ENCODE measurements at places on chromosomes 3 and 15.

DNA sequence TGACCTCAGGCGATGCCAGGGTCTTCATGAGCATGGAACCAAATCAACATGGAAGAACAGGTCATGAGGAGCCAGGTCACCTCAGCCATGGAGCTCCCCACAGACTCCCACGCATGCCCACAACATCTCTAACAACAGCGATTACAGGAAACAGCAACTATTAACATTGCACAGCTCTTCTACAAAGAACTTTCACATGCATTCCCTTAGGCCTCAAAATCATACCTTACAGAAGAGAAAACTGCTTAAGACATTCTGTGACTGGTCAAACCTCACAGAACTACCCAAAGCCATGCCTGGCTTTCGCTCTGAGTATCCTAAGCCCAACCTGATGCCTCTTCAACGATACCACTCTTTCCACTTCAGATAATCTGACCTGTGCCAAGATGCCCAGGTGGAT, 117.8 kb downstream of the OXNAD1 start:
- DNase-seq = no peak

DNA sequence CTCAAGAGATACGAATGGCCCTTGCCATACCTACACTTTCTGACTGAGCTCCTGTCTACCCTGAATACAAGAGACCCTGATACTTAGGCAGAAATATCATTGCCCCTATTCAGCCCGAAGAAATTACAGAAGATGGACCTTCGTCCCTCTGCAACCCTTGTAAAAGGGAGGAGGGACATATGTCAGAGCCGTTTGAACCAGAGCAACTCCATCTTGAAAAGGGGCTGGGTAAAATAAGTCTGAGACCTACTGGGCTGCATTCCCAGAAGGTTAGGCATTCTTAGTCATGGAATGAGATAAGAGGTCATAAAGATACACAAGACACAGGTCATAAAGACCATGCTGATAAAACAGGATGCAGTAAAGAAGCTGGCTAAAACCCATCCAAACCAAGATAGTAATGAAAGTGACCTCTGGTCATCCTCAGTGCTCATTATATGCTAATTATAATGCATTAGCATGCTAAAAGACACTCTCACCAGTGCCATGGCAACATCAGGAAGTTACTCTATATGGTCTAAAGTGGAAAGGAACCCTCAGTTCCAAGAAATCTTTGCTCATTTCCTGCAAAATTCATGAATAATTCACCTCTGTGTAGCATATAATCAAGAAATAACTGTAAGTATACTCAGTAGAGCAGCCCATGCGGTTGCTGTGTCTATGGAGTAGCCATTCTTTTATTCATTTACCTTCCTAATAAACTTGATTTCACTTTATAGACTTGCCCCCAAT, 49.7 kb upstream of the GPD1L start:
- DNase-seq = no peak

DNA sequence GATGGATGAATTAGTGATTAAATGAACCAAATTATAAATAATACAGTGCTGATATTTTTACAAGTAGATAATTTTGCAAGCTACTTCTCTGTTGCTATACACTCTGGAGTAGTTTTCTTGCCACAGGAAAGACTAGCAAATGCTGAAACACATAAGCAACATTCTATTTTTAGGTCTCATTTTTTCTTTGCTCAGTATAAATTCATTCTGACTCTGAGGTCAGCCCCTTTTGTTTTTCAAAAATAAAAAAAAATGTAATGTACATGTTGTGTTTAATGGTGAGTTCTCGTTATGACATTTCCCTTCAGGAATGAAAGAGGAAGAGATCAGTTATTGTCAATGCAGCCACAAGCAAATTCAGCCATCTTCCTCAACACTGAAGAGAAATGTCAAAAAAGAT, 24.9 kb downstream of the GJD2 start:
- DNase-seq = no peak

GRCh38 chr3:100833483-100833882, 124.2 kb downstream of the TFG start:
- no peak for DNase-seq

DNA sequence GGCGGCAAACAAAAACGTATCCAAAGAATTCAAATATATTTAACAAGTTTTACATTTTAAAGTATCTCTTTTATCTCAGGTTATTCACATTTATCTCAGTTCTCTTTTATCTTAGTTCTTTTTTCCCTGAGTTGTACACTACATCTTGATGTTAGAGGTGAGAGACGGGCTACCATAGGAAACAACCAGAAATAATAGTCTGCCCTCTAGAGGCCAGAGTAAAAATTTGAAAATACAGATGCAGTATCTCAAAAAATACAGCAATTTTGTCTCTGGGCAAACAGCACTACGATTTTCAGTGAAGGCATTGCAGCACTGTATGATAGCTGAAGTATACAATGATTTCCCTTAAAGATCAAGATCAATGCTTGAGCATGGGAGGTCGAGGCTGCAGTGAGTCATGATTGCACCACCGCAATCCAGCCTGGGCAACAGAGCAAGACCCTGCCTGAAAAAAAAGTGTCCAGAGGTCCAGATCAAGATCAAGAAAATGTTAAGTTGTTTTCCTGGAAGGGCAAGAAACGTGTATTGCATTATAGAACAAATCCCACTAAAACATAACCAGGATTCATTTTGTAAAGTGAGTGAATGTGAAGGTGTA, 82.6 kb upstream of the ATP11B start:
- DNase-seq = peak; percentile 56

DNA sequence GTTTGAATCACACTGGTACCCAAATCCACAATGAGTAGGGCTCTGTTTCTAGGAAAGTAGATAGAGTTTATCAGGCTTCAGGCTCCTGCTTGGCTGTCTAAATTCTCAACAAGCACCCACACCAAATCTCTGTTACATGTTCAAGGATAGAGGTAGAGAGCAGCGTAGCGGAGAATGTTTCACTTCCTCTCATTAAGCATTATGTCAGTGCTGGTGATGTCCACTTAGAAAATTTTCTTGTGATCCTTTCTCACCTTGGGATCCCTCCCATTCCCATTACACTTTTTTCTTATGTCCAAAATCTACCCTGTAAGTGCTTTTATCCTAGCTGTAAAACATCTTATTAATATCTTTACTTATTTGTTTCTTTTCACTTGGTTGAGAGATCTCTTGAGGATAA, 34.7 kb upstream of the GCSAM start:
- no peak for DNase-seq

DNA sequence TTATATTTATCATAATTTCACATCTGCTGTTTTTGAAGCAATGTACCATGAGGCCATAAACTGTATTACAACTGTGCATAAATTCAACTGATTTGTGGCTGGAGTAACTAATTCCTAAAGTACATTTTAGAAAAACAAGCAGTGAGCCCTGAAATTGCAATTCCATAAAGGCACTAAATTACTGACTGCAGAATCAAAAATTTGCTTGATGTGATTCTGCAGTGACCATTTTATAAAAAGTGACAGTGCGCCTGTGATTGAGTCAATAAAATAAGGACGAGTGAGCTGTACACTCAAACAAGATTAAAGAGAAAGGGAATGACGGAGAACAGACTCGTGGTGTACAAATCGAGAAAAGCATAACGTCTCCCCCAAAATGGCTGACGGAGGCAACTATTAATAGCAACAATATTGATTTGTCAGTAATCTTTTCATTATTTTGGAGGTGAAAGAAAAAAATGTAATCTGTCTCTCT, 121.4 kb upstream of the MEIS2 start:
- DNase-seq = peak; percentile 8

GRCh38 chr3:178233371-178234071, 302.7 kb upstream of the KCNMB2 start:
- DNase-seq = no peak

DNA sequence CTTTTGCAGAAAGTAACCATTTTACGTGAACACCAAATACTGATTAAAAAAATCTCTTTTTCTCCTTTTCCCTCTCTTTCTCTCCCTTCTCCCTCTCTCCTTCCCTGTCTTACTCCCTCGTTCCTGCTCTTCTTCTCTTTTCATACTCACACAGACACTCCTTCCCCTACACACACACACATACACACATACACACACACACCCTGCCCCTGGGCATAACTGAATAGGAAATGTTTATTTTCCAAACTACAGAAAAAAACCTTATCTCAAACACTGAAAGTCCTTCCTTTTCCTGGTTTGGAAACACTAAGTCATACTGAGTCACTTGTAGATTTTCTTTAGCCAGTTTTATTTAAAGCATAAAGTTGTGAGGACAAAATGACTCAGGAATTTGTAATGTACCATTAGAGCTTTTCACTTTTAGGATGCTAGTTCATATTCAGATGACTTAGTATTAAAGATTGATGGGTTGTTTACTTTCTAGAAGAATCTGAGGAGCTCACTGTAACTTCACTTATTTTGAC, 62.4 kb downstream of the MBNL1 start:
- peak; percentile 39 for DNase-seq

DNA sequence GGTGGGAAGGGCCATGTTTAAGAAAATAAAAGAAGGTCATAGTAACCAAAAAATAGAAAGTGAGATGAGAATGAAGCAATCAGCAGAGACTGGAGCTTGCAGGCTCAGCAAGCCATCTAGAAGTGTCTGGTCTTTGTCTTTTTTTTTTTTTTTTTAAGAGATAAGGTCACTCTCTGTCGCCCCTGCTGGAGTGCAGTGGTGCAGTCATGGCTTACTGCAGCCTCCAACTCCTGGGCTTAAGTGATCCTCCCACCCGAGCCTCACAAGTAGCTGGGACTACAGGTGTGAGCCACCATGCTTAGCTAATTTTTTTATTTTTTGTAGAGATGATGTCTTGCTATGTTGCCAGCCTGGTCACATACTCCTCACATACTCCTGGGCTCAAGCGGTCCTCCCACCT, 36.2 kb downstream of the GXYLT2 start:
- peak; percentile 28 for DNase-seq

- DNase-seq = peak; percentile 21
Observed at GRCh38 chr3:8571256-8571655, 69.6 kb downstream of the LMCD1 start.

- DNase-seq = no peak
Observed at GRCh38 chr15:66751579-66751978, 49.5 kb downstream of the SMAD6 start.

DNA sequence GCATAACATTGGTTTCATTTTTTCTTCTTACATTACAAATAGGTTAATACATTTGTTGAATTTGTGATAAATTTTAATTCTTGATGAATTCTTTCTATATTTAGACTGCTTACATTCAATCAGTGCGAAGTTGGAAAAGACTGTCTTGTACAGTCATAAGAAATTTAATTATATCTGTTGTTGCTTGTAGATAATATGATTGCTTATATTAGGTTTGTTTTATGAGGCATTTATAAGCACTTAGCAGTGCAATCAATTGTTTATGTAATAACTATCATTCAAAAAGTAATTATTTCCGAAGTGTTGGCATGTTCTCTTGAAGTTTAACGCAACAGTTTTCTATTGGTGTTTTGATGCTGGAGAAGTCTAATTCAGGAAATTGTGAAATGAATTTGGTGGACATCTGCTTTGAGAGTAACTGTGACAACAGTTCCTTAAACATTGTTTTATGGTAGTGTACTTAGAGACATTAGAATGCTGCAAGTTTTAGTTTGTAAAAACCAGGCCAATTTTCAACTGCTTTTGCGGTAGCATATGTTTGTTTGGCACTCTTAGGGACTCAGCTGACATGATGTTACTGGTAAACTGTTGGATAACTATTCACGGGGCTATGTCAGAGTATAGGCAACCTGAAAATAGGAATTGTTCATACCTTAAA, 99.7 kb downstream of the NAALADL2 start:
- no peak for DNase-seq

- DNase-seq = peak; percentile 82
Observed at GRCh38 chr3:63960048-63960711, 48.0 kb upstream of the SCAANT1 start.

DNA sequence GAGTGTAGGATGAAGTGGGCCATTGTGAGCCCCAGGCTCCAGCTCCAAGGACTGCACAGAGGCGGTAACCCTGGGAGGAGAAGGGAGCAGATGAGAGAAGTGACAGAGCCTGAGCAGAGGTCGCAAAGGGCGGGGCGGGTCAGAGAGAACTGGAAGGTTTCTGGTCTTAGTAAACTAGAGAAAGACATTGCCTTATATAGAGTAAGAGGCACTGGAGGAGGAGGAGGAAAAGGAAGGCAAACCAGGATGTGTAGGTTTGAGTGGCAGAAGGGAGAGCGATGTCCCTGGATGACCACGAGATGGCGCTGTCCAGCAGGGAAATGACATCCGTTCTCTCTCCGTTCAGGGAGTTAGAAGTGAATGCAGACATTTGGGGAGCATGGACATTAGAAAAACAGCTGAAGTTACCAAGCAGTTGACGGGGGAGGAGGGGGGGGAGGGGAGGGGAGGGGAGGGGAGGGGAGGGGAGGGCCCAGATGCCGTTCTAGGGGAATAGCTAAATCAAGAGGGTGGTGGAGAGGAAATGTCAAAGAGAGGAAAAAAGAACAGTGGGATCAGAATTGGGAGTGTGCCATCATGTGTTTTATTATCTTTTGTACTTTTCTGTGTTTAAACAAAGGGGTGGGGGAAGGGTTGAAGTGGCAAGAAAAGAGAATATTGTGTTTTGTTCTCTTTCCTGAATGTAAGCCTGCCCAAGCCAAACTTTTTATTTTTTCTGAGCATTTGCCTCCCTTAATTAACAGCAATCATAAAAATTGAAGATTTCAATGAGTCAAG, 48.8 kb downstream of the STARD5 start:
- DNase-seq = peak; percentile 79

DNA sequence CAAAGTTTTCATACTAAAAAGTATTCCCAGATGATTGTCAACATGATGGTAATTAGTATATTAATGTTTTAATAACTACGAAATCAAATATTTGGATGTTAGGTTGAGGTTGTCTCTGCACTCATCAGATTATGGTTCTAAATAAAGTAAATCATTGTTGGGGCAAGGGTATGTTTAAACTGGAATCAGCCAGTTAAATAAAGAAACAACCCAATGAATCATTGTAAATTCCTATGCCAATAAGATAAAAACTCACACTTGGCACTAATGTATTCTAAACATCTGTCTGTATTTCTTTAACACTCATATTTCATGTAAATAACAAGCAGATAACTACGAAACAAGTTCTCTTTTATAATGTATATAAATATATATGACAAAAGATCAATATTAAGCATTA, 92.7 kb downstream of the PEAK1 start:
- no peak for DNase-seq

- DNase-seq = no peak
Observed at GRCh38 chr3:71251156-71251775, 332.3 kb downstream of the FOXP1 start.

GRCh38 chr3:187921391-187922074, 176.3 kb upstream of the BCL6 start:
- DNase-seq = no peak

- DNase-seq = no peak
Observed at GRCh38 chr3:34323517-34323916, 525.1 kb downstream of the PDCD6IP start.

DNA sequence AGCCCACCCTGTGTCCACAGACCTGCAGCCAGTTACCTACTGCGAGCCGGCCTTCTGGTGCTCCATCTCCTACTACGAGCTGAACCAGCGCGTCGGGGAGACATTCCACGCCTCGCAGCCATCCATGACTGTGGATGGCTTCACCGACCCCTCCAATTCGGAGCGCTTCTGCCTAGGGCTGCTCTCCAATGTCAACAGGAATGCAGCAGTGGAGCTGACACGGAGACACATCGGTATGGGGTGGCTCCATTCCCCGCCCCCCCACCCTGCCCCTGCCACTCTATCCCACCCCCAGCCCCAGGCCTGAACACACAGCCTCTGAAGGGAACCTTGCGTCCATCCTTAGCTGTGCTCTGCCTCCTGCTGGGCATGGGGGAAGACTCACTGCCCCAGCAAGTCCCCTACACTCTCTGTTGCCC, 73.2 kb downstream of the AAGAB start:
- DNase-seq = no peak

Measured in OCI-M1 (cell line).